ENCODE measurements at places on chromosomes 11 and 22.
A peak's percentile ranks its signal among the peaks of the same experiment; 100 is the strongest.

DNA sequence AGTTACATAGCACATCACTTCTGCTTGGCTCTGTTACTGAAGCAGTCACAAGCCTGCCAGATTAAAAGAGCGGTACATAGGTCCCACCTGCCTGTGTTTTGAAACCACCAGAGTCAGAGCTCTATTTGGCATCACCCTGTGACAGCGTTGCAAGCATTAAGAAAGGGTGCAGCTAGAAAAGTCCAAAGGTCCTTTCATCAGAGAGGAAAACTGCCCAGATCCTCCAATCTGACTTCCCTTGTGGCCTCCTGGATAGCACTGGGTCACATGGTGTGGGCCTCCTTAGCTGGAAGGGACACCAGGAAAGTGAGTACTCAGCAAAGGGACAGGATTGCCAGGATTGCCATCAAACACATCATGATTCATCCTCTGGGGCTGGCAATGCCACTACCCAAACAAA lies 22.9 kb downstream of the STX3 start:
- no peak for DNase-seq

- no peak for DNase-seq
Measured at GRCh38 chr22:31160328-31160978, 471 bp downstream of the RNF185 start.

- DNase-seq = no peak
Measured at GRCh38 chr11:36151933-36152580, 137.2 kb downstream of the COMMD9 start.

DNA sequence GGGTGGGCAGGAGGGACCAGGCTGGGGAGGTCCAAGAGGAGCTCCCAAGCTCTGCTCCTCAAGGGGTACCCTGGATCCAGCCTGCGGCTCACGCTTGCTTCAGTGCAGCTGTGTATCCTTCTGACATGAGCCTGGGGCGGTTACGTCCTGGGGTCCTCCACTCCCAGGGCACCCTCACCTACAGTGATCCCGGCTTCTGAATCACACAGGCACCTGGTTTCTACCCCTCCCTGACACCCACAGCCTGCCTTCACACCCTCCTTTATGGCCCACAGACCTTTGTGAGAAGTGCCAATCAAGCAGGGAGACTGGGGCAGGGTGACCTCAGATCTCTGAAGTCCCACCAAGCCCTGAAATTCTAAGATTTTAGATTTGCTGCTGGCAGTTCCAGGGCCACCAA lies 1.5 kb downstream of the MPST start:
- no peak for DNase-seq

GRCh38 chr11:18046116-18046777 lies at the start of gene TPH1:
TPH1 (minus strand) TSS chr11:18046269; CDS start chr11:18040762, 5,507 bp downstream.
- peak; percentile 46 for DNase-seq

- DNase-seq = no peak
Measured at GRCh38 chr11:128351168-128351567, 236.2 kb downstream of the ETS1 start.

DNA sequence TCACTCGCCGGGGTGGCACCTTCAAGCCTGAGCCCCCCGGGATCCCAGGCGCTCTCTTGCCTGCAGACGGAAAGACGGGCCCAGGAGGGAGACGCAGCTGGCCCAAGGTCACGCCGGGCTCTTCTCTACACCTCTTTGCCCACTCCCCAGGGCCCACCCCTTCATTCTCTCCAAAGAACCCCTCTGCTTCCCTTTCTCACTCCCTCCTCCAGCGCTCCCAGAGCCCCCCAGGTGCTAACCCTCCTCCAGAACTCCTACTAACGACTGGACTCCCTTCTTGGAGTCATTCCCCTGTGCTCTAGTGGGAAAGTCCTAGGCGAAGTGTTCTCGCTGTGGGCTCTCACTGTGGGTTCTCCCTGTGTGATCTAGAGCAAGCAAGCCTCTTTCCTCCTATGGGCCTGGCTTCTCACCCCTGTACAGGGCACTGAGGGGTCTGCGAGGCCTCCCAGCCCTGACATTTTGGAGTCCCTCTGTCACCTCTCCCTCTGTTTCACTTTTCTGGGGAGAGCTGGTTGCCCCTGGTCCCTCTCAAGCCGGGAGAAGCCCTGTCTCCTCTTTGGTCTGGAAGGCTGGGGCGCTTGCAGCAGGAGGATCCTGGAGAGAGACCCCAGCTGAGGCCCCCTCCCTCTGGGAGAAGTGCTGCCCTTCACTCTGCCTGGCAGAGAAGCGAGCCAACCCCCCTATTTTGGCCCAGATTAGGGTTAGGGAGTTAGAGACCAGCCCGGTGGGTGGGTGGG lies 858 bp downstream of the OAF start:
- no peak for DNase-seq

- DNase-seq = no peak
Measured at GRCh38 chr22:47422736-47423135, 660.3 kb downstream of the TBC1D22A start.

DNA sequence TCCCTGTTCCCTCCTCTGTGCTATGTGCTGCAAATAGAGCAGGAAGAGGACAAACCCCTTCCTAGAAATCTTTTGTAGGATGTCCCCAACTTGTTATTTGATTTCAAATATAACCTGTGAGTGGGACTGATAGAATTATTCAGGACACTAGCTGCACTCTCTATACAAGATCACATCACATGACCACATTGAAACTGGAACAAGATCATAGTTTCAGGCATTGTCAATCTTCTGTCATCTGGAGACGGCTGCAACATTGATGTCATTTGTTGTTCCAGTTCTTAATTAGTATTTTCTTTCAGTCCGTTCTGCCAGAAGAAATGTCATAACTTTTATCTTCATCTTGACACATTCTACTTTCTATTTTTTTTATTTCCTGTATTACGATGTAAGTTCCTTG lies 89.3 kb downstream of the GRIA4 start:
- no peak for DNase-seq

GRCh38 chr11:68440224-68440623 lies 20.3 kb upstream of the PPP6R3 start:
- DNase-seq = no peak

DNA sequence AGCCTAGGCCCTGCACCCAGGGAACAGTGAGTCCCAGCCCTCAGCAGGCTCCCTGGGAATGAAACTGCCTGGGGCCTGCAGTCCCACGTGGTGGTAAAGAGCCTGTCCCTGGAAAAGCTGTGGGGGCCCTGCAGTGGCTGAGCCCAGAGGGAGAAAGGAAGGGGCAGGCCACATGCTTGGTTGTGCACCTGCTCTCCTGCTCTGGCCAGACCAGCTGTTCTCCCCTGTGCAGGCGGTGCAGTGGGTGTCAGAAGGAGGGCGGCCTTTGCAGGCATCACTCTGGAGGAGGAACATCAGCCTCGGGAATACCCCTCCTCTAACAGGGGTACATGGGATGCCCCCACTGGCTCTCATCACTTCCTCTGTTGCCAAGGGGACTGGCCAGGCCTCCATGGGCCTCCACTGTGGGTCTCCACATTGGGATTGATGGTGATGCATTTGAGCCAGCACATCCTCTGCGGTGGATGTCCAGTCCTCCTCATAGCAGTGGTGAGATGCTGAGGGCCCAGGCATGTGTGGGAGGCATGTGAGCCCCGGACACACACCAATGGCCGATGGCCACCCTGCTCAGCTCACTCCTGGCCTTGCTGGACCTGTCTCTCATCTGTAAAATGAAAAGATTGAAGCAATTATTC lies 690.4 kb downstream of the BRD1 start:
- DNase-seq = no peak

- no peak for DNase-seq
Measured at GRCh38 chr11:69950621-69951020, 127.5 kb upstream of the ANO1 start.

- no peak for DNase-seq
Measured at GRCh38 chr11:90845799-90846198, 623.0 kb upstream of the CHORDC1 start.

- no peak for DNase-seq
Measured at GRCh38 chr11:46914363-46914762, 4.0 kb downstream of the LRP4 start.

DNA sequence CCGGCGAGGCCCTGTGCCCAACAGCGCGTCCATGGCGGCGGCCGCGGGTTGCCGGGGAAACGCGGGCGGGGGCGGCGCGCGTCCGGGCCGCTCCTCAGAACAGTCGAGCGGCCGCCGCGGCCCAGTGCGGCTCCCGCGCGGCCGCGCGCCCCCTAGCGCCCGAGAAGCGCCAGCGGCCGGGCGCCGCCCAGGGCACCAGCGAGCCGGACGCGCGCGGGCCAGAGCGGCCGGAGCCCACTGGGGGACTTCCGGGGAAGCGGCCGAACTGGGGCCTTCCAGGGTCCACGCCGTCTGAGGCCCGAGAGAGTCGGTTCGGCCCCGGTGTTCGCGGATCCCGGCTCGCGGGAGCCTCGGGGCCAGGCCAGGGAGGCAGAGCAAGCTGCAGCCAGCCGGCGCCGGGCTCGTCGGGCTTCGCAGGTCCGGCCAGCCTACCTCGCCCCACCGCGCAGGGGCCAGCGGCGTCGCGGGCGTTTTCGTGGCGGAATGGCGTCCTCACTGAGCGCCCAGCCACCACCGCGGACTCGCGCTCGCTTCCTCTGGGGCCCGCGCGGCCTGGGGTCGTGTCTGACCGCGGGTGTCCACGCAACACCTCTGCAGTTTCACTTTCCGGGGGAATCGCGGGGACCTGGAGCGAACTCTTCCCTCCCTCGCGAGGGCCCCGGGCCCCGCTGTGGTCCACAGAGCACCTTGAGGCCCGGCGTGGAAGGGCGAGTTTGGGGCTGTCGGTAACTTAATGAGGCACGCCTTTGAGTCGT lies at the start of gene DENND6B:
TSS of gene DENND6B (minus strand) at position 57 of the 755 bp plus-strand sequence. CDS start at position 33, 24 bp downstream.
- peak; percentile 89 for DNase-seq

DNA sequence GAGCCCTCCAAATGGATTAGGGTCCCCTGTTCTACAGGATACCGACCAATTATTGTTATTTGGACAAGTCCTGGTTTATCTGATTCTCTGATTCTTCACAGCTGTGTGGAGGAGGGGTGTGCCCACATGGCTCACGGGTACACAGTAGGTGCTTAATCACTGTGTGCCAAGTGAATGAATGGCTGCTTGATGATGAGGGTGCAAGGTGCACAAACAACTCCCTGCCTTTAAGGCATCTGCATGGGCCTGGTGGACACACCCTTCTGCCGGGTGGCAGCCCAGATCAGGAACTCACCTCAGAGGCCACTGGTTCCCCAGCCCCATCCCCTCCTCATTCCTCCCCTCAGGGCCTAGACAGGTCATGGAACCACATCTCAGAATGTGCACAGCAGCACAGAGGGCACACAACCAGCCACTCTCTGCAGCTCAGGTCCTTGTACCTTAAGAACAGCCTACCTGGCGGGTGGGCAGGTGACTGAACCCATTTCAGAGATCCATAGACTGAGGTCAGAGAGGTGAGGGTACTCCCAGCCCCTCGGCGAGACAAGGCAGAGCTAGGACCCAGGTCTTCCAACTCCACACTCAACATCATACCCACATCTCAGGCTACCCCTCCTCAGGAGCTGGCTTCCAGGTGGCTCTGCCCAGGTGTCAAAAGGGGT lies 50.3 kb downstream of the SHANK2 start:
- DNase-seq = no peak

- DNase-seq = no peak
Measured at GRCh38 chr22:29172216-29172615, 33.5 kb upstream of the EMID1 start.

DNA sequence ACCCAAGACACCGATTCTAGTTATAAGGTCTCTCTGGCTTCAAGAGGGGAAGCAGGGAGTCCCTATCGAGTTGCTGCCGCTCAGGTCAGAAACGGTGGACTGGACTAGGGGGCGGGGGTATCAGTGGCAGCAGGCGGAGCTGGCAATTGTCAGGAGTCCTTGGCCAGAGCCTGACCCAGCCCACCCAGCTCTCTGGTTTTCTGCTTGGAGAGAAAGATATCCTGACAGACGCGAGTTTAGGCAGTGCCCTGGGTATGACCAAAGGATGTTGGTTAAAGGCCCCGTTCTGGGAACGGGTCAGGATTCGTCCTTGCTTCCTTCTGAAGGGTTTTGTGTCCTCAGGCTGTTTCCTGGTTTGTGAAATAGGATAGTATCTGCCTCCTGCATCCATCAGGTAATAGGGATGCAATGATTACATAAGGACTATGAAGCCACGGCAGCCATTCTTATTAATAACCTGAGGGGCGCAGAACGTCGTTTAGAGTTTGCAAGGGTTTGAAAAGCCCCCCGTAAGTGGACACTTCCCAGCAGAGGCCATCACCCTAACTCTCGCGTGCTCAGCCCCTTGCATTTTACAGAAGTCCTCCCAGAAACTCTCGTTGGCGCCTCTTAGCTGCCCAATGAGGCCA lies 700 bp upstream of the DEPDC5 start:
- peak; percentile 71 for DNase-seq

DNA sequence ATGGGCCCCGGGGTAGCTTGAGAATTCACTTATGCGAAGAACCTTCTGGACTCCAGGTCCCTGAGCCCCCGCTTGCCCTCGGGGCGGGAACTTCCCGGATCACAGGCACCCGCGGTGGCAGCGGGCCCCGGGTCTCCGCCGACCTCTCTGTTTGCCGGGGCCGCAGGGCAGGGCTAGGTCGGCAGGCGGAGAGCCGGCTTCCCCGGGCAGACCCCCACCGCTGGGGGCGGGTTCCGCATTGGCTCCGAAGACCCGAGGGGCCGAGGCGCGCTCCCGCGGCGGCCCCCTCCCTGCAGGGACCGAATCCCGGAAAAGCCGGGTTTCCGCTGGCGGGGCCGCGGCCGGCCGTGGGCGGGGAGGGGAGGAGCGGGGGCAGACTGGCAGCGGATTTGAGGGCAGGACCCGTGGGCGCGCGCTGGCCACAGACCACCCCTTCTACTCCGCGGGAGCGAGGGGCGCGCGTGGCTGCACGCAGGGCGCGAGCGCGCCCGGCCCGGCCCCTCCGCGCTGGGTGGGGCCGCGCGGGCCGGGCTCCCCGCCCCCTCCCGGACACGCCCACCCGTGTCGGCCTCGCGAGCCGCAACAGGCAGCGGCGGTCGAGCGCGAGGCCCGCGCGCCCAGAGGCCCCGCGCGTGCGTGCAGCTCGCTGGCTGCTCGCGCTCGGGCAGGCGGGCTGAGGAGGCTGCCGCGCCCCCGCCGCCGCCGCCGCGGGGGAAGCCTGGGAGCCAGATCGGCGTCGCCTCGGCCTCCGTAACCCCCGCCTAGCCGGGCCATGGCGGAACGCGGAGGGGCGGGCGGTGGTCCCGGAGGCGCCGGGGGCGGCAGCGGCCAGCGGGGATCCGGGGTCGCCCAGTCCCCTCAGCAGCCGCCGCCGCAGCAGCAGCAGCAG lies at the start of gene PACS1:
TSS of gene PACS1 (plus strand) at position 558 of the 889 bp plus-strand sequence. CDS start at position 773, 215 bp downstream.
- DNase-seq = peak; percentile 91

DNA sequence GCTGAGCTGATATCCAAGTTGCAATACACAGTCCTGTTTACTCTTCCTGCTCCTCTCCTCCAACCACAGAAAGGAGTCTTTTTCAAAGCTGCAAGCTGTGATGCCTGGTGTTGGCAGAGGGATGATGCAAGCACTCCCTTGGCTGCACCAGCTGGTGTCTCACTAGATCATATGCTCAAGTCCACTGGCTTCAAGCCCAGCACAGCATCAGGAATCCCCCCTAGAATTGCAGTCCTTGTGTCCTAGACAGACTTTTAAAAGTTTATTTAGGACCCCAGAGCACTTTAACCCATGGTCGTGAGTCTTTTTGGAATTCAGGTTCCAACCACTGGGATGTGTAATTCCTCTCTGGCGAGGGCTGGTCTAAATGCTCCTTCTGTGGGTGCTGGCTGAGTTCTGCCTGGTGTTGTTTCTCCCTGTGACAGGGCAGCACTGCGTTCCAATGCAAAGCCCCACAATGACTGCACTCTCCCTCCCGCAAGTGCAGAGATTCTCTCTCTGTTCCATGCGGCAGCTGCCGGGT lies 1.9 kb upstream of the HEPN1 start:
- DNase-seq = no peak

- no peak for DNase-seq
Measured at GRCh38 chr11:108221911-108222573, 396 bp downstream of the NPAT start.

Data from right forelimb (tissue), 1 donor.